ENCODE measurements at places on chromosomes 6 and 20.
A peak's percentile ranks its signal among the peaks of the same experiment; 100 is the strongest.

GRCh38 chr6:137970368-137970767, 103.3 kb downstream of the TNFAIP3 start:
- DNase-seq: no peak

DNA sequence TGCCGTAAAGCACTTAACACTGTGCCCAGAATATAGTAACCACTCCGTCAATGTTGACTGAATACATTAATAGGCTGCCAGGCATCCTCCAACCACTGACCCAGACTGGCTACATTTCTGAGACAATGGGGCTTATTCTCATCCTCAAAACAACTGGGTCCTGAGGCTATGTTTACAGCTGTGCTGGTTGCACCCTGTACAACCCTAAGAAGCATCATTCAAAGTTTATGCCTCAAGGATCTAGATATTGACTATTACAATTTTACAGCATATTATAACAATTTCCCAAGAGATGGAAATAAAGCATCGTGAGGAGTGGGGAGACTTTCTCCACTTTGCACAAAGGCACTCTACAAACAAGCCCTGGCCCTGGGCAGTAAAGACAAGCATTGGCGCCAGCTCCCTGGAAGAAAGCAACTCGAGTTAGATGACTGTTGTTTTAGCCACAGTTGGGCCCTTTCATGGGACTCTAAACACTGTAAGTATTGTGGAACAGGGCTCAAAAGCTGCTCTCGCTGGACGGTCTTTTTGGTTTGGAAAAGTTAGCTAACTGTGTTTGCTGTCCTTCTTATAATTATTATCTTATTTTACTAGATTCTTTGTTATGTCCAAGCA, 30.2 kb downstream of the MYLIP start:
- no peak for DNase-seq

DNA sequence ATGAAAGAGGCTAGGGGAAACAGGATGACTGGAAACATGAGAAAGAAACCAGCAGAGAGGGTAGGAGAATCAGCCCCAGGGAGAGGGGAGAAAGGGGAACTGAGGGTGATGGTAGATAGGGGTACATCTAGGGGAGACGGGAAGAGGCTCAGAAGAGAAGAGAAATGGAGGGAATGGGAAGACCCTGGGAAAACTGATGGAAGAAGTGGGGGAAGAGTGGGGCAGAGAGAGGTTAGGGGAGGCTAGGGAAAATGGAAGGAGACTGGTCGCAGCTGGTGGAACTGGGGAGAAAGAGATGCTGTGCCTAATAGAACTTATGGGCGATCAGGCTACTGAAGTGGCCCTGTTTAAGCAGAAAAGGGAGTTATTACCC, 548 bp downstream of the PROCR start:
- DNase-seq: no peak

DNA sequence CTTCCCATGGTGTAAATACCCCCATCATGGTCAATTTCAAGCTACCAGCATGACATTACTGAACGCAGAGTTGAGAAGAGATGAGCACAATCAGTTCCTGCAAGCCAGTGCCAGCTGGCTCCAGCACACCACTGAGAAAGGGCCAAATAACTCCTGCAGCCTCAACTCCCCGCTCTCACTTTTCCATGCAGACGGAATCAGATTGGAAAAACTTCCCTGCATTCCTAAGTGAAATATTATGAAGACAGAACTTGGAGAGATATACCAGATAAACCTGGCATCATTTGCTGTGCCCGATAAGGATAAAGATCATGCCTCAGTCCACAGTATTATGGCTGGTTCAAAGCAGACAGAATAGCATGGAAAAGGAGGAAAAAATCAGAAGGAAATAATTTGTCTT, 56.7 kb downstream of the FILIP1 start:
- no peak for DNase-seq

DNA sequence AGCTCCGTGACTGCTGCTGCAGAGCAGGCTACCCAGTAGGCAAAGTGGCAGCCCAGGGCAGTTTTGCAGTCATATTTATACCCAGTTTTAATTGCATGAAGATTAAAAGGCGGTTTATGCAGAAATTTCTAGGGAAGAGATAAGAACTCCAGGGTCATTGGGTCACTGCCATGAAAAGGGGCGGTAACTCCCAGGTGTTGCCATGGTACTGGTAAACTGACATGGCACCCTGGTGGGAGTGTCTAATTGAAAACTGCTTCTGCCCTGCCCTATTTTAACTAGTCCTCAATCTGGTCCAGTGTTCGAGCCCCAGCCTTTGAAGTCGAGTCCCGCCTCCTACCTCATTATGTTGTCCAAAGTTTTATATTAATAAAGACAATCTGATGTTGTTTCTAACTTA, 75.0 kb upstream of the FUCA2 start:
- no peak for DNase-seq

GRCh38 chr6:38375341-38375740, 264.4 kb downstream of the BTBD9 start:
- DNase-seq: no peak

DNA sequence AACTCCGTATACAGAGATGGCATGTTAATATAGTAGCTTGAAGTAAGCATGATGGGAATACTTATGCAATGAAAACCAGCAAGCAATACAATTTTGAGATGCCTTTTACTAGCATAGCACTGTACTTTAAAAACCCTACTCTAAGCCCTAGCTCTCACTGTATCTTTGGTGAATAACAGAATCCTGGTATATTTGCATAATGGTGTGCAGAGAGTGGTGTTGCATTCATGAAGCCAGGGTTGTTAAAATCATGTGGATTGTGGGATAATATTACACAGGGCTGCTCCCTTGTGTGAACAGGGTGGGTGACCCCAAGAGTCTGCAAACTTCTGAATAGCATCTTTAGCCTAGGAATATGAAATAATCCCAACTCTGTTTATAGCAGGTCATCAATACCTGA, 105.2 kb upstream of the BMP2 start:
- no peak for DNase-seq

DNA sequence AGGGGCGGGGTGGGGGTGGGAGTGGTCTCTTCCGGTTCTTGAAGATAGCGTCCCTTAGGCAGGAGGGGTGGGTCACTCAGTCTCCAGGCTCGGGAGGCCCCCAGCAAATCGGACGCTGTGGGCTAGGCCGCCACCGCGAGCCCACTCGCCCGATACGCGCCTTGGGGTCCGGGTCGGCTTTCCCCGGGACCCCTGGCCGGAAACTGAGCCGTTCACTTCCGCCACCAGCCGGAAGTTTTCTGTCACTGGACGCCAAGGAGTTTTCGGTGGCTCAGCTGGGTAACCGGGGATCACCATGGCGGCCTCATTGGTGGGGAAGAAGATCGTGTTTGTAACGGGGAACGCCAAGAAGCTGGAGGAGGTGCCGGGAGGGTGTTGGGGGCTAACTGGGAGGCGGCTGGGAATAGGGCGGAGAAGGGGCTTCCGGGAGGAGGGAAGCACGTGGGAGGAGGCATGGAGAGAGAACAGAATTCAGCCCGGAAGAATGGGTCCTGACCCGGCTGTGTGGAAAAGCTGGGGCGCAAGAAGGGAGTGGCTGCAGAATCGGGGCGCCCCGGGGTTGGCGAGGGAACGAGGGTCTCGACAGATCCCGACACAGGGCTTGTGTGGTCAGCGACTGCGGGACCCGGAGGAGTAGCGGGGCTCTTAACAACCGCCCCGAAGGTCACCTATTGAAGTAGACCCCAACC, at the start of gene ITPA:
Gene ITPA (plus strand): TSS at position 242 of the 689 bp plus-strand sequence. CDS start 54 bp downstream, at position 296.
- peak; percentile 71 for DNase-seq

DNA sequence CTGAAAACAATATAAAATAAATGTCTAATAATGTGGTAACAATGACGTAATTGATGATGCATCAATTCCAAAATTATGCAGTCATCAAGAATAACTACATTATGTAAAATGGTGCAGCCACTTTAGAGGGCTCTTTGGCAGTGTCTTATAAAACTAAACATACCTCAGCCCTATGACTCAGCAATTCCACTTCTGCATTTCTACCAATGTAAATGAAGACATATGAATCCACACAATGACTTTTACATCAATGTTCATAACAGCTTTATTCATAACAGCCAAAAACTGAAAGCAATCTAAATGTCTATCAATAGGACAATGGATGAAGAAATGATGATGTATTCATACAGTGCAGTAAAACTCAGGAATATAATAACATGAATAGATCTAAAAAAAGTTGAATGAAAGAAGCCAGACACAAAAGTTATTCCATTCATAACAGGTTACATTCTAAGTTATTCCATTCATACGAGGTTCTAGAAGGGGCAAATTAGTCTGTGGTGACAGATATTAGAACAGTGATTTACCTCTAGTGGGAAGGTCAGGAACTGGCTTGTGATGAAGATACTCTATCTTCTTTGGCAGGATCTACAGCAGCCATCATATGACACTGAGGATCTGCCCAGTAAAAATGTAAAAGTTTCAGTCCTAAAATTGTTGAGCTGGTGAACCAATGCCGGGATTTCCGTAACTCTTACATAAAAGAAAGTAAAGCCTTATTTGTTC, 396.1 kb downstream of the PLCB1 start:
- no peak for DNase-seq

GRCh38 chr6:61886608-61887259, 399.3 kb downstream of the KHDRBS2 start:
- no peak for DNase-seq

Data from BE2C (cell line).